ENCODE measurements at places on chromosomes 13 and 19.

DNA sequence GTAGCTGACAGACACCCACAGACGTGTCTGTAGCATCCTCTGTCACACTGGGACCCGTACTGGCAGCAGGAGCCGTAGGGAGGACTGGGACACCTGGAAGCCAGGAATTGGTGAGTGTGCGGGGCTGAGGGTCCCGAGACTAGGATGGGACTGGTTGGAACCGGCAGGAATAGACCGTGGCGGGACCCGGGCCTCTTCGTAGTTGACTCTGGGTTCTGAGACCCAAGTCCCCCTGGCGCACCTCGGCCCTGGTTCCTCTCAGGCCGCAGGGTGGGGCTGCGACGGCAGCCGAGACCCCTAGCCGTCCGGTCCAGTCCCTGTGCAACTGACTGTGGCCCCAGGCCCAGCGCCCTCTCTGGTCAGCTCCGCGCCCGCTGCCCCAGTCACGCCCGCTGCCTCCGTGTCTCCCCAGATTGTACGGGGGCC lies 64.7 kb downstream of the ZNF823 start:
- DNase-seq, result no peak

DNA sequence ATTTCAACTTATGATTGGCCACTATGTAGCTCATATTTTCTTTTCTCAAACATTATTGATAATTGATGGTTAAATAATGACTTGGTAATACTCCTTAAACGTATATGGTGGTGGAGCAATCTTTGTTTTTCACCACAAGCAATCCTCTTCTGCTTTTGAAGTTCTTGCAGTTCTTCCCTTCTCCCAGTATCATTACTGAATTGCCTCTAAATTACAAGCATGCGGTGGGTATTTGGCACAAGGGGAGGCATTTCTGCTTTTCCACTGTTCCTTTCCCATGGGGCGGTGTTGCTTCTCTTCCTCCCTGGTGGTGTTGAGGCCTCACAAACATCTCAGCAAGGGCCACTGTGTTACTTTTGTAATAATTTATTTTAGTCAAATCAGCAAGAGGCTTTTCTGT lies 234.4 kb upstream of the RXFP2 start:
- DNase-seq, result no peak

DNA sequence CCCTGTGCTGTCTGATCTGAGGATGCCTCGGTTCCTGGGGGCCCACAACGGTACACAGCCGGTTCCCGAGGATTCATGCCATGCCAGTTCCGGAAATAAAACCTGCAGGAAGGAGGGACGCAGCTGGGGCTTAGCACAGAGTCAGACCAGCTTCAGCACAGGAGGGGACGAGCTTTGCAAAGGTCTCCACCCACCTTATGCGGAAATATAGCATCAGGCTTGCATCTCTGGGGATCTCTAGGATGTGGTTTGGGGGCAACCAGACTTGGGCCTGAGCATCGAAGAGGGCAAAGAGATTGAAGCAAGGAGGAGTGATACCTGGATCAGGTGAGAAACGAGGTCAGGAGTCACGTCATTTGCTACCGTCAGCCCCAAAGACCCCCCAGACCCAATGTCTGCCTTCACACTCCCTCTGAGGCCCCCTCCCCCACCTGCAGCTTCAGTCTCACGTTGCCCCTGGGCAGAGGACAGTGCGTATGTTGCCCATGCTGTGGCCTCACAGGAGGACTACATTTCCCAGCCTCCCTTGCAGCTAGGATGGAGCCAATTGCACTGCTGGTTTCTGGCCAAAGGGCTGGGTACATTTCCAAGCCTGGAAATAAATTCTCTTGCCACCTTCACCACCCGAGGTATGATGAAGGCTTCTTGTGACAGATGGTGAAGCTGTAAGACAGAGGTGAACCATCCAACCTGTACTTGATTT lies 12.1 kb downstream of the TYK2 start:
- no peak for DNase-seq

- no peak for DNase-seq
Observed at GRCh38 chr13:51423766-51424165, 29.1 kb downstream of the INTS6 start.

GRCh38 chr19:40219721-40220276 lies 1.6 kb upstream of the TTC9B start:
- peak; percentile 87 for DNase-seq

GRCh38 chr13:74205313-74205690 lies 71.1 kb upstream of the KLF12 start:
- DNase-seq, result no peak

GRCh38 chr19:48997972-48998371 lies 4.3 kb downstream of the RUVBL2 start:
- no peak for DNase-seq

GRCh38 chr13:49567491-49567890 lies 17.9 kb downstream of the RCBTB1 start:
- DNase-seq, result no peak

DNA sequence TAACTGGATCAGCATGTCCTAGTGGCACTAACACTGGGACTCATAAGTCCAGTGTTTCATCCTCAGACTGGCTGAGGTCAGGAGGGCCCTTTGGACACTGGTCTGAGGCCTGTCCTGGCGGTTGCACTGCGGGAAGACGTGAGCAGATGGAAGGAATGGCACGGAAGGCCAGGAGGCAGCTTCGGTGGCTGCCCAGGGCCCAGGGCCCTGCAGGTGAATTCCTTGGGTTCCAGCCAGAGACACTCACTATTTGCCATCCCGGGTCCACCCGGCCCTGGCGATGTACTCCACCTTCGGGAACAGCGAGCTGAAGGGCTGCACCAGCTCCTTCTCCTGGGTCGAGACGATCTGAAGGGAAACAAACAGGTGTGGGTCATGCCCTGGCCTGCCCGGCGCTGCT lies 26.3 kb downstream of the DPP9 start:
- no peak for DNase-seq

DNA sequence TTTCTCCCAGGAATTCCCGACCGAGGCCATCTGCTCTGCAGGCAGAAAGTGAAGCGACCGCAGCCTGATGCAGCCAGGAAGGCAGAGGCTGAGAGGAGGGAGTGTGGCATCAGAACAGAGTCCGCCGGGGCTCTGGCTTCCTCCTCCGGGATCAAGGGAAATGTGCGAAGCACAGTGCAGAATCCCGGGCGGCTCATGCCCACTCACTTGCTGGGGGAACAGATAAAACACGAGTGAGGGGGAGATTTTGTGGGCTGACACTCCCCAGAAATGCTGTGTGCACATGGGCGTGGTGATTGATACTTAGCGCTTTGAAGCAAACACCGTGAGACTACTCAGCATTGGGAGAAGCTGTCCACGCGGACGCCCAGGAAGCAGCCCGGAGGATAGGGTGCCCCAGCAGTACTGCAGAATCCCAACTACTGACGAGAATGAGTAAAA lies 75.3 kb upstream of the POMP start:
- DNase-seq, result no peak

DNA sequence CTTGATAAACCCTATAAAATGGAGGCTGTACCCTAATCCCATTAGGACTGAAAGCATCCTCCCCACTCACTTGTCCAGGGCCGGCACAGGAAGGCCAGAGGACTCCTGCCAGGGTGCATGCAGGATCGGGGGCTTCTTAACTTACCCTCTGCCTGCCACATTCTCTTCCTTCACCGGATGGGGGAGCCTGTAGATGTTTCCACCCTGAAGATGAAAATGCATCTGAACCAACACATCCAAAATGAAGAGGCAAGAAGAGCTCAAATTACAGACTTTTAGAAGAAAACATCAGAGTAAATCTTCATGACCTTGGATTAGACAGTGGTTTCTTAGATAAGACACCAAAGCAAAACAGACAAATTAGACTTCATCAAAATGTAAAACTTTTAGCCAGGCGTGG lies 25.9 kb upstream of the NAPA start:
- no peak for DNase-seq

DNA sequence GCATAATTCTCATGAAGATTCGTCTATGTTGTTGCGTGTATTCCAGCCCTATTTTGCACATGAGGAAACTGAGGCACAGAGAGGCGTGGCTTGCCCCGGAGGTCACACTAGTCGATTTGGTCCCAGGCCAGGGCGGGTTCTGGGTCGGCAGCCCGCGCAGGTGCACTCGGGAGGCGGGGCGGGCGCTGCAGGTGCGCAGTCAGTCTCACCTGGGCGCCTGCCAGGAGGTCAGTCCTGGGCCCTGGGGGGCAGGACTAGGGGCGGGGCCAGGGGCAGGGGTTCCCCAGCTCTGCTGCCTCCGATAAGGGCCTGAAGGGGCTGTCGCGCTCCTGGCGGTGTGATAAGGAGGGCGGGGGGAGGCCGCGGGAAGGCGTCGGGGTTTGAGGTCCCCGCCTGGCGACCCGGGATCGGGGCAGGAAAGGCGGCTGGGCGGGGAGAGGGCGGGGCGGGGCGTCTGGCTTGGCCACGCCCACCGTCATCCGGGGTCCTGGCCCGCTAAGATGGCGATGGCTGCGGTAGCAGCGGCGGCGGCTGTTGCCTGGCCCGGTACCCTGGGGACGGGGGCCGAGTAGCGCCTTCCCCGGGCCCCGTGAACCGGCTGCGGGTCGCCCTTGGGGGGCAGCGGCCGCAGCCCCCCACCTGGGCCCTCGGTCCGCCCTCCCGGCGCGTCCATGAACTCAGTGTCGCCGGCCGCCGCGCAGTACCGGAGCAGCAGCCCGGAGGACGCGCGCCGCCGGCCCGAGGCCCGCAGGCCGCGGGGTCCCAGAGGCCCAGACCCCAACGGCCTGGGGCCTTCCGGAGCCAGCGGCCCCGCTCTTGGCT lies at the start of gene ATG4D:
ATG4D (plus strand) TSS at position 485 of the 822 bp plus-strand sequence; CDS start at position 672, 187 bp downstream.
- DNase-seq, result no peak

DNA sequence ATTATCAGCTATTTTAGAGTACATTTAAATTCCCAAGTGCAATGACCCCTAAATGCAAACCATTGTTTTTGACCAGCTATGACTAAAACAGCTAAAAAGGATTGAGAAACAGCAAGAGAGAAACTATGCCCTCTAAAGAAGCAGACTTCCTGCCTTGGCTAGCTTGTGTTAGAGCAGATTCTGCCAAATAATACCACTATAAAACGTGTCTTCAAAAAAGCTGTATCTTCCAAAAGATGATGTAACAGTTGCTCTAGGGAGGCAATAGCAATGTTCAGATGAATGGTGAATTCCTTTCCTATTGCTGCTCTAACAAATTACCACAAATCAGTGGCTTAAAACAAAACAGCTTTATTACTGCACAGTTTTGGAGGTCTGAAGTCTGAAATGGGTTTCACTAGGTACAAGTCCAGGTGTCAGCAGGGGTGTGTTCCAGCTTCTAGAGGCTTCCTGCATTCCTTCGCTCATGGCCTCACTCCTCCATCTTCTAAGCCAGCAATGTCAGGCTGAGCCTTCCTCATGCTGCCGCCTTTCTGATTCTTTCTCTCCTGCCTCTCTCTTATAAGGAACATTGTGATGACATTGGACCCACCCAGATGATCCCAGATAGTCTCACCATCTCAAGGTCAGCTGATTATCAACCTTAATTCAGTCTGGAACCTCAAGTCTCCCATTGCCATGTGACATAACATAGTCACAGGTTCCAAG lies 84.5 kb downstream of the LRRC63 start:
- peak; percentile 72 for DNase-seq

DNA sequence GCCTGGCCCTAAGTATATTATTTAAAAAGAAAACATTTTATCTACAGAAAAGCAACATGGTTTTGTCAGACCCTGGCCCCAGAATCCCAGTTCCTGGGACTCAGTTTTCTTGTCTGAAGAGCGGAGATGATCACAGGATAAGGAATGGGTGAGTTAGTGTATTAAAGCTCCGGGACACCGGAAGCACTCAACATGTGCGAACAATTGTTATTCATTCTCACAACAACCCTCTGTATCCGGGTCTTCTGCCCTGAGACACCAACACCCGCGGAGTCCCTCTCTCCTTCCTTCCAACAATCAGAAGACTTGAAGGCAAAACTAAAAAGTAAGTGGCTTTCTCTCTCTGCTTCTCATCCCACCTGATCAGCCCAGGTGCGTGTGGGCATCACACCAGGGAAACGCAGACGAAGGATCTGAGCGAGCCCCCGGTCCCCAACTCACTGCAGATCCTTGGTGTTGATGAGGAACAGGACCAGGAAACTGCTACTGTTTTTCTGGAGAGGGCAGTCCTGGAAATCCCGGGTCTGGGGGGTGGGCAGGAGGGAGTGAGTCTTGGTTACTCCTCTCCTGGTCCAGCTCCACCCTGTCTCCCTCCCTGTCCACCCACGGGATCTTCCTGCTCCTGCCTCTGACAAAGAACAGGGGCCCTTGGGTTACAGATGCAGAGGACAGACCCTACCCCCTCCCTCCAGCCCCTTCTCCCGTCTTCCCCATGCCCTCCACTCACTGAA lies 2.0 kb downstream of the GPR108 start:
- DNase-seq, result no peak

DNA sequence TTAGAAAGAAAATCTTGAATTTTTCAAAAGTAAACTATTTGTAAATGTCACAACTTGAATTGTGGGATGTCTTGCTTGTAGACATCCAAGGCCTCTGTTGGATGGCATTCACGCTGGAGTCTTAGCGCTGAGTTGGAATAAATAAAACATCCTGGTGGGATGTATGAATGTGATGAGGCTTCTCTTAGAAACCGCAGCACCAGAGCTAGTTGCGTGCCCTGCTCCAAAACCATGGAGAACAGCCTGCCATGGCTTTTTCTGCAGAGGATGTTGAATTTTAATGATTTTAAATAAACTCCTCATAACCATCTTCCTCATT lies 70.4 kb downstream of the DPY19L3 start:
- no peak for DNase-seq

DNA sequence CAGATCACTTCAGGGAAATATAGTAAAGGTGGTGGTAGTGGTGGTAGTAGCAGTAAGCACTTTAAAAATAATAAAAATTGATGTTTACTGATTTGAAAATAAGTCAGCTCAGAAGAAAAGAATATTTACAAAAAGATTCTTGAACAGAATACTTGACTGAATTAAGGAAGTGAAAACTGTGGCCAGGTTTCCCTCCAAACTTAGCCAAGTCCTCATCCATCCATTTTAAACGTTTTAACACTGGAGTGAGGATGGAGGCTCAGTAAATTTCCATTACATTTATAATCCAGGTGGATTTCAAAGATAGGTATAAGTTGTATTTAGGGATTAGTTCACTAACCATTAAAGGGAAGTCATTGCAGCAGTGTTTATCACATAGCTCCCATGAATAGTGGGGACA lies 221.5 kb downstream of the RGCC start:
- no peak for DNase-seq

DNA sequence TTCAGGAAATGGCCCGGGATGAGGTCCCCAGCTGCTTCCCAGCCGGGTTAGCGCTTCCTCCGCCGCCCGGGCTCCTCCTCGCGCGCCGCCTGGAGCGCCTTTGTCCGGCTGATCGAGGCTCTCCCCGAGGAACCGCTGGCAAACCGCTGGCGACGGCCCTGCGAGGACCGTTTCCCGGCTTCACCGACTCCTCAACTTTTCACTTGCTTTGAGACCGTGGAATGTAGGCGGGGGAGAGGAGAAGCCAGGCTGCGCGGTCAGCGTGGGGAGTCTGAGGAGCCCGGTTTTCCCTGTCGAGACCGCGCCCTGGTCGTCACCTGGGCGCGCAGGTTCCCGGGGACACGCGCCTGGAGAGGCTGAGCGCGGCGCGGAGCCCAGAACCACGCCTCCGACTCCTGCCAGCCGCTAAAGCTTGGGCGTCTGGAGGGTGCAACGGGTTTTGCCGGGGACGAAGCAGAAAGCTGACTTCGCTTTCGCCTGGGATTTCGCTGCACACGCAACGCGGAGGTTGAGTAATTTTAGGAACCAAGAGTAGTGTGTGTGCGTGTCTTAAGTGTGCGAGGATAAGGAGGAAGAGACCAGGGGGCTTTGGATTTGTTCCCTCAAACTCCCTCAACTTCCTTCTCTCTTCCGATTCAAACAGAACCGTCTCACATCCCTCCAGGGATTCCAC lies 7.3 kb upstream of the DGKH start:
- peak; percentile 16 for DNase-seq

GRCh38 chr13:76527041-76527440 lies 359.2 kb downstream of the KCTD12 start:
- no peak for DNase-seq

Measured in HS-5 (cell line).